ENCODE measurements at places on chromosomes 13 and 19. TPM values are rescaled to one million over a fixed set of nuclear protein-coding genes. Genes with fewer than 3 reads are reported as not detected.
A peak's percentile ranks its signal among the peaks of the same experiment; 100 is the strongest.

DNA sequence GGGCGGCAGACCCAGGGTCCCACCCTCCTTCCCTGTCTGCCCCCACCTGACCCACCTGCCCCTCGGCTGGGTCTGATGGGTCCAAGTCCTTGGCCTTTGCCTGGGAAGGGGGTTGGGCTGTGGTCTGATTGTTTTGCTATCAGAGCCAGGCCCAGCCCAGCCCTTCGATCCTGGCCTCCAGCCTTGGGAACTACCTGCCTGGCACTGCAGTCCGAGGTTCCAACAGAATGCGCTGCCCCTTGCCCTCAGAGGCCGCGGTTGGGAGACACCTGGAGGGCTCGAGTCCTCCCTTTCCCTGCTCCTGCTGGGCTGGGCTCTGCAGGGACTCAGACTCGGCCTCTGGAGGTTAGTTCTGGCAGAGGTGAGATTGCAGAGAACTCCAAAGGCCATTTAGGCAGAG is 1.6 kb downstream of the CCL25 start:
- no peak for DNase-seq

- DNase-seq: no peak
Observed at GRCh38 chr13:110425444-110425780, 118.3 kb downstream of the COL4A2 start.

DNA sequence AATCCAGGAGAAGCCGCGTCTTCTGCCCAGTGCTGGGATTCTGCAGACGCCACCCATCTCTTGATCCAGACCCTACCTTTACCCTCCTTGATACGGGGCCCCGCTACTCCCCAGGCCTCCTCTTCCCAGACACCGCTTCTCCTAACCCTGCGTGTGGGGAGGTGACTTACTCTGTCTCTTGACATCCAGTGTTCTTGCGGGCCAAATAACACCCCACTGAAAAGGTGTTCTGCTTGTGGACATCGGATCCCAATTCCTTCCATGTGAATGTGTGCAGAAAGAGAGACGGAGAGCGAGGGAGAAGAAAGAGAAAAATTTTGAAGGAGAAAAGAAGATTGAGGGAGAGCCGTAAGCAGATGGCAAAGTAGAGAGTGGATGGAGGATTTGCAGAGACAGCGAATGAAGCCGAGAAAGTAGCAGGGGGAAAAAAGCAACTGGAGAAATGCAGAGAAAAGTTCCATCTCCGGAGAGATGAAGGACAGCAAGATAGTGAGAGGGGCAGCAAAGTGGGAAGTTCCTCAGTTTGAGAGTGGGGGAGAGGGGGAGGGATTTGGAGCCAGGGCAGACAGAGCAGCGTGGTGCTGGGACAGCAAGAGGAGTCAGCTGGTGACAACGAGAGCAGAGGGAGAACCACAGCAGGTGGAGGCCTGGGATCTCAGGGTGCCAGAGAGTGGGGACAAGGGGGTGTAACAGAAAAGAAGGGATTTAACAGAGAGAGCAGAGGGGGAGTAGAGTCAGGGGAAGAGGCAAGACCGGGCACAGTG is 814 bp downstream of the ZNF480 start:
- no peak for DNase-seq

DNA sequence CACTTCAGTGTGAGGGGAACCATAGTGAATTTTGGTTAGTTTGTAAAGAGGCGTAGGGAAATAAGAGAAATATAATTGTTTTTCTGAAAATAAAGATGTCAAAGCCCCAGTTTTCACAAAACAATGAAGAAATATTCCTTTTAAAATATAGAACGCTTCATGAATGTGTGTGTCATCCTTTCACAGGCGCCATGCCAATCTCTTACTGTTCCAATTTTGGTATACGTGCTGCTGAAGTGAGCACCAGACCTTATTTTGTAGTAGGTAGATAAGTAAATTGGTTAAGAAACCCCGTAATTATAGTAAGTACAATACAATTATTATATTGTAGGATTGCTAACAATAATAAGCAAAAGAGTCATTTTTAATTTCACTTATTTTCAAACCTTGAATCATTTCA is 43.3 kb downstream of the NAA16 start:
- DNase-seq: no peak

DNA sequence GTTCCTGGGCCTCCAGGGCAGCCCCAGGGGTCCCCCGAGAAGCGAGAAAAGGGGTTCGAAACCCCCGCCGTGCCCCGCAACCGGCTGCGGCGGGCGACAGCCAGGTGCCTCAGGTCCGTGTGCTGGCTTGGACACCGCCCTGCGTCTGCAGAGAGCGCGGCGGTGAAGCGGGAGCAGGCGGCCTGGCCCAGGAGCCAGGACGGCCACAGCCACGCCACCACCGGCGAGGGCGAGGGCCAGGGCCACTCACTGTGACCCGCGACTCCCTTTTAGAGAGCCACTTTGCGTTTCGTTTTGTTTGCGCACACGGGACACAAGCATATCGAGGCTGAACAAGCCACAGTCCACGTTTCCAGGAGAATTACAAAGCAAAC is 110.4 kb downstream of the CRYL1 start:
- DNase-seq: no peak

DNA sequence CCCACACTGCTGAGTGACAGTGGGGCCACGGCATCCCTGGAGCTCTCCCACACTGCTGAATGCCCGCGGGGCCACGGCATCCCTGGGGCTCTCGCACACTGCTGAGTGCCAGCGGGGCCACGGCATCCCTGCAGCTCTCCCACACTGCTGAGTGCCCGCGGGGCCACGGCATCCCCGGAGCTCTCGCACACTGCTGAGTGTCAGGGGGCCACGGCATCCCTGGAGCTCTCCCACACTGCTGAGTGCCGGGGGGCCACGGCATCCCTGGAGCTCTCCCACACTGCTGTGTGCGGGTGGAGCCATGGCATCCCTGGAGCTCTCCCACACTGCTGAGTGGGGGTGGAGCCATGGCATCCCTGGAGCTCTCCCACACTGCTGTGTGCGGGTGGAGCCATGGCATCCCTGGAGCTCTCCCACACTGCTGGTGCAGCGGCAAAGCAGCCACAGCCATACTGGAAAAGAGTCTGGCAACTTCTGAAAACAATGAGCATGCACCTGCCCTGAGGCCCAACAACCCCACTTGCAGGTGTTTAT is 8.6 kb downstream of the TUBGCP3 start:
- DNase-seq: no peak

GRCh38 chr13:30690282-30691188 is 44.8 kb upstream of the ALOX5AP start:
- peak; percentile 59 for DNase-seq

DNA sequence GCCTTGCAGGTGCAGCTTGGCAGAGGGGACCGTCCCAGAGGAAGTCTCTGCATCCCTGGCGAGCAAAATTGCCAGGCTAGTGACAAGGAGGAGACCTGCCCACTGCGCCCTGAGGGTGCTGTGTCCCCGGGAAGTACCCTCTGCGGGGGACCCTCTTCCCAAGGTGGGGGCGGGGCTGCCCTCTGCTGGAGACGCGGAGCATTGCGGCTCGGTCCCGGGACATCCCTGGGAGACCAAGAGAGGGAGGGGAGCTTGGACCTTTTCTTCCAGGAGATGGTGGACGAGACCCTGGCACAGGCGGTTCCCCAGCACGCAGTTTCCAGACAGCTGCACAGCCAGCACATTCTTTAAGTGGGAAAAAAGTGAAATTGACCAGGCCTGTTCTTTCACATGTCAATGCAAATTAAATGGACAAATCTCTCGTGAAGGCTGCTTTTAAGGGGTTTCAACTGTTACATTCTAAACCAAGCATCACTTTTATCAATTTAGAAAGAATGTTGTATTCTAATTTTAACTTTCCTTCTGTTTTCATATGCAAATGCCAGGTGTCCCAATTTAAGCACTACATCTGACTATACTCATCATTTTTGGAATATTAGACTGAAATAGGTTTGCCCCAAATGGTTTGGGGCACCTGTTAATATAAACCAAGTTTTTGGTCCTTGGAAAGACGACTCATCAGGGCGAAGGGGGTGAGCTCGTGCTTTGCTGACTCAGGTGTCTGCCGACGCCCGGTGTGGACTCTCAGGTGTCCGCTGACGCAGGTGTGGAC is 60.7 kb downstream of the MCF2L start:
- DNase-seq: peak; percentile 54

Gene ZNF101
- 6.9 TPM for polyA plus RNA-seq

Gene CLEC17A
- not detected for polyA plus RNA-seq

Gene LENG1
- polyA plus RNA-seq: 16.9 TPM

Gene C13orf42
- not detected for polyA plus RNA-seq
